ENCODE measurements at places on chromosomes 12 and 14.

- no peak for DNase-seq
Measured at GRCh38 chr14:81415781-81416180, 15.7 kb upstream of the STON2 start.

DNA sequence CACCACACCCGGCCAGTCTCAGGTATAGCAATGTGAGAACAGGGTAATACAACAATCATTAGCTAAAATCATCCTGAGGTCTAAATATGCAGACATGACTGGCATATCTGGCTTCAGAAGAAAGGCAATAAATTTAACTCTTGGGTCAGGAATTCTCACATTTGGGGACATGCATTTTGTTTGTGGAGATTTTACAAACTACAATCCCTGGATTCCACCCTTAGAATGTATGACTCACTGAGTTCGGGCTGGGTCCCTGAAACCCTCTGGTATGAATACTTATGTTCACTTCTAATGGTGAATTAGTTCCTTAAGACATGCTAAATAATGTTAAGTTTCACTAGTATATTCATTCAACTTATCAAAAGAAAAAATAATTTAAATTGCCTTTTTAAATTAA, 98.9 kb upstream of the HMGA2 start:
- DNase-seq: no peak

GRCh38 chr12:18139989-18140596, 50.1 kb upstream of the RERGL start:
- DNase-seq: no peak

GRCh38 chr14:63383776-63384367, 65.1 kb upstream of the GPHB5 start:
- DNase-seq: no peak

GRCh38 chr12:56721721-56722120, 3.4 kb downstream of the NACA start:
- no peak for DNase-seq

- DNase-seq: no peak
Measured at GRCh38 chr14:80124794-80125193, 86.5 kb downstream of the DIO2 start.

DNA sequence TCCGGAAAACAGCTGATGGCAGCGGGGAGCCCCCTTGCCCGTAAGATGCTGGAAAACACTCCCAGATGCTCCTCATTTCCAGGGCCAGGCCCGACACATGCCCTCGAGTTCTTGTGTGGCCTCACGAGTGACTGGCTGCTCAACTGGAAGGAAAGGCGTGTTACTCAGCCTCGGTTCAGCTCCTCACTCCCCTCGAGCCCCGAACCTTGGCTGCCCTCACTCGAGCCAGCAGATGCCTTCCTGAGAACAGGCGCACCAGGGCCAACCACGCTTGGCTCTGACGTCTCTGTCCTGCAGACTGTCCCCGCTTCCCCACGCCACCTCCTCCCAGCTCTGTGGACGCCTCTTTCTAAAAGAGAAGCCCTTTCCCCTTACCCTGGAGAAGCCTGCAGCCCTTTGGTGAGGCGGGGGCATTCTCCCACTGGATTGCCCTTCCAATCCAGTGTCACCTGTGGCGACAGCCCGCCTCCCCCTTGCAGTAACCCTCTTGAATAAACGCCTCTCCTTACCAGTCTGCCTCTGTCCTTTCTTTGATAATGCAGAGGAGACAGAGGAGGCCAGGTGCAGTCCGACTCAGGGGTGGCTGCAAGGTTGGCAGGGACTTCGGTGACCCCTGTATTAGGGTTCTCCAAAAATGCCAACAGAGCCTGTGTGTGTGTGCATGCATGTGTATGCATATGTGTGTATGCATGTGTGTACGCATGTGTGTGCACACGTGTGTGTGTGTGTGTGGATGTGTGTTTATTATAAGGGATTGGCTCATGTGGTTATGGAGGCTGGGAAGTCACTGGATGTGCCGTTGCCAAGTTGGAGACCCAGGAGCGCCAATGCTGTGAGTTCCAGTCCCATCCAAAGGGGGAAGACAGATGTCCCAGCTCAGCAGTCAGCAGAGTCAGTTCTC, 166.3 kb downstream of the KIF26A start:
- DNase-seq: no peak

GRCh38 chr12:95460896-95461295, 13.1 kb upstream of the METAP2 start:
- no peak for DNase-seq

GRCh38 chr14:104119119-104119487, 19.3 kb upstream of the KIF26A start:
- no peak for DNase-seq

DNA sequence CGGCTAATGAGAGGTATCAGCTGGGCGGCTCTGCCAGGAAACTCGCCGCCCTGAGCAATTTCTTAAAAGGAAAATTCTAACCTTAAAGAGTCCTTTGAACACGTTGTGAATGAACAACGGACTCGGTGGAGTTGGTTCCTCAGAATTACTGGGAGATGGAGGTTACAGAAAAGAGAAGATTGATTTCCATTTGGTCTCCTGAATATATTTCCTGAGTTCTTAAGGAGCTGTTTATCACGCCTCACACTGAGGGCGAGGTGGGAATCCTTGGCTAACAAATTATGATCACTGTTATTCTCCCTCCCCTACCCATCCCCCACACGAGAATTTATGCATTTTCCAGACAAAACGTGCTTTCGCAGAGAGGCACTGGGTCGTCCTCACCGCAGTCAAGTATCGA, 194.5 kb upstream of the C14orf180 start:
- no peak for DNase-seq

- no peak for DNase-seq
Measured at GRCh38 chr14:38108681-38109080, 99.0 kb upstream of the SSTR1 start.

DNA sequence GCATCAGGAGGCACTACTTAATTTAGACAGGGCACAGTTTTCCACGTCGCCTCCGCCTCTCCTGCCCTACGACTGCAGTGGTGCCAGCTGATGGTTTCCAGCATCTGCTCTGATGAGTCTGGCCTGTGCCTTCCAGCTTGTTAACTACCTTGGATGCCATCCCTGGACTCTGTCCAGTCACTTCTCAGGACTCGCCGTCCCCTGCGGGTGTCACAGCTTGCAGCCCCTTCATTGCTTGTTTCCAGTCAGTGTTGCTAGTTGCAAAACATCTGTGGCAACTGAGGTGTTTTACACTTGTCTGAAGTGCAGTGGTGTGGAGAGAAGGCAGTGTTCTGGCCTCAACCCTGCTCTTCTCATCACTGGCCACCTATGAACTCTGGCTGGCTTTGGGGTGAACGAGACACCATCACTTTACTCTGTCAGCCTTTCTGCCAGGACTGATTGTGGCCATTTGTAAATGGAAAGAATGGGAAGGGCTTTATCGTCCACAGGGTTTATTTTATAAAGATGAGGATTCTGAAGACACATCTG, 8.3 kb downstream of the ADGRD1 start:
- no peak for DNase-seq

DNA sequence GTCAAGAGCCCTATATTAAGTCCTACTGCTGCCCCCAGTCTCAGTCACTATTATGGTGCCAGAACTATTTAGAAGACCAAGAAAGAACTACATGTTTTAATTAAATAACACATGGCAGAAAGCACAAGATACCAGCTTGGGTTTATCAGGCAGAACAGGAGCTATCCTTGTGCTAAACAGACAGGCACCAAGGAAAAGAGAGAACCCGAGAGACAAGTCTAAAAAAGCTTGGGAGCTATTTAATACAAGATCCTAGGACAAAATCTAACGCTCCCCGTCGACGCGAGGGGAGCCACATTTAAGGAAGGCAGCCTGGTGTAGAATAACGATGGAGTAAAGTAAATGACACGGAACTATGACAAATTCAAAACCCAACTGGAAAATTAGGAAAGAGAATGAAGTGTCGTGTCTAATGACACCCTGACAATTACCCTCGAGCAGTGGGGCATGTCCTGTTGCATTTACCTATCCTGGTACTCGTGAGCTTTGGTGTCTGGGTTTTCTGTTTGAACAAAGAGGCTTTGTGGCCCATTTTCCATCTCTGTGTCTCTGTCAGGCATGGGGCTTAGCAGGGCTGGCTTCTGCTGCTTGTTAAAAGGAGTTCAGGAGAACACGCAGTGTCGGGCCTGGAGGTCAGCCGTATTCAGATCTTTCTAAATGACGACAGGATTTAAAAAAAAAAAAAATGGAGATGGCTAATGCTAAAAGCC, 140.6 kb downstream of the ETNK1 start:
- DNase-seq: no peak

DNA sequence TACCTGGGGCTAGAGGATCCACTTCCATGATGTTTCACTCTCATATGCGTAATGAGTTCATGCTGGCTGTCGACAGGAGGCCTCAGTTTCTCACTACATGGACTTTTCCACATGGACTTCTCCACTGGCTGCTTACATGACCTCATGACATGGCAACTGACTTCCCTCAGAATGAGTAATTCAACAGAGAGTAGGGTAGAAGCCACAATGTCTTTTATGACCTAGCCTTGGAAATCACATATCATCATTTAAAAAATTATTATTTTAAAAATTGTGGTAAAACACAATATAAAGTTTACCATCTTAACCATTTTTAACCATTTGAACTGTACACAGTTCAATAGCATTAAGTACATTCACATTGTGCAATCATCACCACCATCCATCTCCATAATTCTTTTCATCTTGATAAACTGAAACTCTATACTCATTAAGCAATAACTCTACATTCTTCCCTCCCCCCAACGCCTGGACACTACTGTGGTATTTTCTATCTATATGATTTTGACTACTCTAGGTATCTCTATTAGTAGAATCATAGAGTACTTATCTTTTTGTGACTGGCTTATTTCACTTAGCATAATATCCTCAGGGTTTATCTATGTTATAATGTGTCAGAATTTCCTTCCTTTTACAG, 144.5 kb downstream of the TGFB3 start:
- no peak for DNase-seq

DNA sequence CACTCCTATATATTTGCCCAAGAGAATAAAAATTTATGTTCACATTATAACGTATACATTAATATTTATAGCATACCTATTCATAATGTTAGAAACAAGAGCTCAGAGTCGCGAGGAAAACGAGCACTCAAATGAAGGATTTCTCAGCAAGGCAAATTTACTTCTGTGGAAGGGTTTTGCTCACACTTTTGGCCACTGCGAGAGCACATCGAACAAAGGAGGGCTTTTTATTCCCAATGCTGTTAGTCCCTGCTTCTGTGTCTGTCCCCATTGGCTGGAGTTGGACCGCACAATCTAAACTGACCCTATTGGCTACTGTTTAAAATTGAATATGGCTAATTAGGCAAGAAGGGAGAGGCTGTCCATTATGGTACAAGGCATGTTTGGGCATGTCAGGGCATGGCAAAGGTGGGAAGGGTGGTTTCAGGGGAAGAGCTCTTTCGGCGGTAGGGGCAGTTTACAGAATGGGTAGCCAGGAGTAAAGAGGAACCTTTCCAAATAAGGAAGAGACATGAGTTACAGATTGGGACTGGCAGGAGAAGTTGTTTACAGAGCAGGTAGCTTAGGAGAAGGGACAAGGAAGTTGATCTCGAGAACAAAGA, 702.9 kb downstream of the TRHDE start:
- no peak for DNase-seq

- no peak for DNase-seq
Measured at GRCh38 chr14:68637106-68638021, 155.5 kb downstream of the ZFP36L1 start.

GRCh38 chr12:118269806-118270205, 102.9 kb downstream of the TAOK3 start:
- no peak for DNase-seq

DNA sequence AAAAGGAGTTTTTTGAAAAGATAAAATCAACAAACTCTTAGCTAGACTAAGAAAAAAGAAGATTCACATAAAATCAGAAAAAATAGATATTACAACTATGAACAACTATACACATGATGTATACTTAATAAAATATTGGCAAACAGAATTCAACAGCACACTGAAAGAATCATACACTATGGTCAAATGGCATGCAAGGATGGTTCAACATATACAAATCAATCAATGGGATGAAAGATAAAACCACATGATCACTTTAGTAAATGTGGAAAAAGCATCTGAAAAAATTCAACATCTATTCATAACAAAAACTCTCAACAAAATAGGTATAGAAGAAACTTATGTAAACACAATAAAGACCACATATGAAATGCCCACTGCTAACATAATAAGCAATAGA, 84.5 kb upstream of the BBS10 start:
- DNase-seq: no peak
